D341Med (cell line): ENCODE measurements at places on chromosomes 11 and 22.

GRCh38 chr11:19216709-19217374 is 15.1 kb upstream of the CSRP3 start:
- DNase-seq = no peak

DNA sequence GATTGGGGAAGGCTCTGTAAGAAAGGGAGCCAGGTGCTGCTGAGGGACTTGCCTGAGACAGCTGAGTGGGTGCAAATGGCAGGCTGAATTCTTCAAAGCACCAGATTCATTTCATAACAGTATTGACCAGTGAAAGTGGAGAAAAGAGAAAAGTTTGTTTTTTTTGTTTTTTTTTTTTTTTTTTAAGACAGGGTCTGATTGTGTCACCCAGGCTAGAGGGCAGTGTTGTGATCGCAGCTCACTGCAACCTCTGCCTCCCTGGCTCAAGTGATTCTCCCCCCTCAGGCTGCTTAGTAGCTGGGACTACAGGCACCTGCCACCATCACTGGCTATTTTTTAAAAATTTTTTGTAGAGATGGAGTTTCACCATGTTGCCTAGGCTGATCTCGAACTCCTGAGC is 494.0 kb downstream of the MIAT start:
- DNase-seq = no peak

DNA sequence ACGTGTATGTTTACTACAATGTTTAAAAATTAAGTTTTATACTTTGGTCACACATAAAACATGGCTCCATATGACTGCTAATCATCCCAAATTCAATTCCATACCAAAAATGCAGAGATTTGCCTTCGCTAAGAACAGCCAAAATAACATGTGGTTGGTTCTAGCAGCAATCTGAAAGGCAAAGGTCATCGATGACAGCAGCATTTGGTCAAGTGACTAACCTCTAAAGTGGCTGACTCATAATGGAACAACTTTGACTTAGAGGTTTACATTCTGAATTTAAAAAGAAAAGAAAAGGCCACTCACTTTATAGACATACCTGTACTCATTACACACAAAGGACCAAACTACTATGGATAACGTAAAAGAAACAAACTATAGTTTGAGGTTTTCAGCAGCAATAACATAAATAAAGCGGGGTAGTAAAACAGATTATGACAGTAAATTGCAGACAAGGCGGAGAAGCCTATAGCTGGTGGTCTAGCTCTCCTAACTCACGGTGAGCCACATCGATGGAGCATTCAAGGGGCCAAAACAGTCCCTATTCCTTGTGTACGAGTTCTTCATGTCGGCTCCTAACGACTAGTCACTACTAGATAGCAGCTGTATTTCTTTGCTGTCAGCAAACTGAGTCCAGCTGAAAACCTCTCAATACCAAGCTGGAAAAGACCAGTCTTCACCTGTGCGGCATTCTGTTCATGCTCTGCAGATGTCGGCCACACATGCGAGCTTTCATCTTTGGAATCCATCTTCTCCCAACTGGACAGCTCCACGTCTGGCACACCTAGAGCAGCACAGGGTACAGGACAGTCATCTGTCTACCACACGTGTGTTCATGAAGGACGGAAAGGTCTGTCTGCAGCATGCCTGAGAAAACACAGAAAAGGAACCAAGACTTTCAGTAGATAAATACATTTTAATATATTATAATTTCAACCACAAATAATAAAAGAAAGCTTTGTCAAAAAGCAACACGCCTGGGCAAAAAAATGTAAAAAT is 42.1 kb downstream of the PRDM10 start:
- no peak for DNase-seq

- no peak for DNase-seq
Measured at GRCh38 chr22:29450222-29450621, 11.8 kb downstream of the RFPL1 start.

GRCh38 chr11:114377612-114378267 is 22.6 kb downstream of the C11orf71 start:
- no peak for DNase-seq

- no peak for DNase-seq
Measured at GRCh38 chr11:128483211-128483788, 104.1 kb downstream of the ETS1 start.
